ENCODE measurements at places on chromosomes 11 and 22. TPM values are rescaled to one million over a fixed set of nuclear protein-coding genes. Genes with fewer than 3 reads are reported as not detected.

GRCh38 chr11:117225553-117226170, 6.2 kb downstream of the PCSK7 start:
- H3K4me1 ChIP-seq, result peaks cover 32% of the 10 kb centered on the region
- H3K27me3 ChIP-seq, result no peaks in the 10 kb centered on the region
- H3K4me3 ChIP-seq, result no peak overlapping the region

- H3K4me3 ChIP-seq, result peak within 1 kb of the TSS; percentile 88
- no peaks in the 10 kb centered on the region for H3K36me3 ChIP-seq
- H3K4me1 ChIP-seq, result peaks cover 47% of the 10 kb centered on the region
- DNase-seq, result peak; percentile 90
Measured at GRCh38 chr11:65575568-65576231, at the start of gene EHBP1L1. Gene EHBP1L1, plus strand, starts transcription at chr11:65576053. Its CDS starts 250 bp downstream, at chr11:65576303.

DNA sequence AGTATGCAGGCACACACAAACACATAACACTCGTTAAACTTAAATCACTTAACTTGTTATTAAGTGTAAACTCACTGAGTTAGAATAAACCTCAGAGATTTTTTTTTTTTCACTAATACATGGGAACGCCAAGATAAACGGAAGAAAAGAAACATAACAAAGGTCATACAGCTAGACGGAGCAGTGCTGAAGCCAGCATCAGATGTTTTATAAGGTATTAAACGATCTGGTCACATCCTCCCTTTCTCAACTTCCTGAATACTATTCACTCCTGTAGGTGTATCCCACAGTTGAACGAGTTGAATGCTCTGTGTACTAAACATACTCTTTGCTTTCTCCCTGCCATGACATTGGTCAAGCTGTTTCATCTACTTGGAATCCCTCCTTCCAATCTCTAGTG, 212.0 kb downstream of the SWAP70 start:
- H3K27ac ChIP-seq, result no peak overlapping the region
- H3K27me3 ChIP-seq, result no peaks in the 10 kb centered on the region
- no peaks in the 10 kb centered on the region for H3K4me1 ChIP-seq
- no peaks in the 10 kb centered on the region for H3K36me3 ChIP-seq
- DNase-seq, result no peak

GRCh38 chr11:95322539-95322938, 91.5 kb upstream of the SESN3 start:
- H3K36me3 ChIP-seq, result no peaks in the 10 kb centered on the region
- H3K27me3 ChIP-seq, result peaks cover 15% of the 10 kb centered on the region
- H3K27ac ChIP-seq, result no peak overlapping the region
- H3K4me1 ChIP-seq, result no peaks in the 10 kb centered on the region
- DNase-seq, result no peak
- no peak overlapping the region for H3K4me3 ChIP-seq

- no peaks in the 10 kb centered on the region for H3K4me1 ChIP-seq
- no peak overlapping the region for H3K4me3 ChIP-seq
- no peak overlapping the region for H3K27ac ChIP-seq
- peaks cover 28% of the 10 kb centered on the region for H3K36me3 ChIP-seq
- DNase-seq, result no peak
- no peaks in the 10 kb centered on the region for H3K27me3 ChIP-seq
Measured at GRCh38 chr11:74636630-74637184, 44.3 kb downstream of the POLD3 start.

GRCh38 chr11:95469258-95469657, 238.3 kb upstream of the SESN3 start:
- H3K27ac ChIP-seq, result no peak overlapping the region
- no peaks in the 10 kb centered on the region for H3K4me1 ChIP-seq
- no peak overlapping the region for H3K4me3 ChIP-seq
- DNase-seq, result no peak

DNA sequence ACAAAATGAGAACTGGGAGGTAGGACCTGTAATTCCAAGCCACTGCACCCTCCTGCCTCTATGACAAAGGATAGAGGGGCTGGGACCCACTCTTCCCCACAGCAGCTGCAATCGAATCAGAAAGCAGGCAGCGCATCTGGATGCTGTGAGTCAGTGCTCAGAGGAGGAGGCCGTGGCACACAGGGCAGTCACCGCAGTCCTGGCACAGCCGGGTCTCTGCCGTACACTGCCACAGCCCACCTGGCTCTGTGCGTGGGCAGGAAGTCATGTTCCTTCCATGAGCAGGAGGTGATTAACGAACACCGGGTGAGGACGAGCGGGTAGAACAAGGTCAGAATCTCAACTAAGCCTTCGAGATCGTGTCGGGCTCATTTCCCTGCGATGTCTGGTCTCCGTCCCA, 30.2 kb upstream of the PPFIA1 start:
- no peaks in the 10 kb centered on the region for H3K36me3 ChIP-seq
- DNase-seq, result no peak
- no peak overlapping the region for H3K27ac ChIP-seq
- no peaks in the 10 kb centered on the region for H3K4me1 ChIP-seq
- peaks cover 34% of the 10 kb centered on the region for H3K27me3 ChIP-seq

- no peak overlapping the region for H3K27ac ChIP-seq
- no peak overlapping the region for H3K4me3 ChIP-seq
- no peaks in the 10 kb centered on the region for H3K36me3 ChIP-seq
- DNase-seq, result no peak
- no peaks in the 10 kb centered on the region for H3K27me3 ChIP-seq
Measured at GRCh38 chr11:101508370-101508769, 75.4 kb downstream of the TRPC6 start.

- H3K27me3 ChIP-seq, result no peaks in the 10 kb centered on the region
- H3K36me3 ChIP-seq, result no peaks in the 10 kb centered on the region
- H3K4me3 ChIP-seq, result peak overlapping the region; percentile 36
- H3K4me1 ChIP-seq, result peaks cover 19% of the 10 kb centered on the region
- H3K27ac ChIP-seq, result peak overlapping the region; percentile 18
Measured at GRCh38 chr22:46476547-46476941, 60.9 kb downstream of the CELSR1 start.

DNA sequence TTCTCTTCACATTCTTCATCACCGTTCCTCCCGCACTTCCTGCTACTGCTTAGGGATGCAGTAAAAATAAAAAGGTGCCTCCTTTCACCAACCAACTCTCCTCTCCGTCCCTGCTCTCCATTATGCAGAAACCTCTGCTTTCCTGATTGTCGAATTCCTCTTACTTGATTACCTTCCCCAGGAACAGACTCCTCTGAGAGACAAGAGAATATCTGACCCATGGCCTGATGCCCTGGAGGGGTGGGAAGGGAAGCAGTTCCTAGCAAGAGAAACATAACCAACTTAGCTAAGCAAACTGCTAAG, 80.9 kb downstream of the TRIM29 start:
- no peak overlapping the region for H3K27ac ChIP-seq
- no peak overlapping the region for H3K4me3 ChIP-seq
- no peak for DNase-seq
- no peaks in the 10 kb centered on the region for H3K36me3 ChIP-seq
- peaks cover 33% of the 10 kb centered on the region for H3K27me3 ChIP-seq

DNA sequence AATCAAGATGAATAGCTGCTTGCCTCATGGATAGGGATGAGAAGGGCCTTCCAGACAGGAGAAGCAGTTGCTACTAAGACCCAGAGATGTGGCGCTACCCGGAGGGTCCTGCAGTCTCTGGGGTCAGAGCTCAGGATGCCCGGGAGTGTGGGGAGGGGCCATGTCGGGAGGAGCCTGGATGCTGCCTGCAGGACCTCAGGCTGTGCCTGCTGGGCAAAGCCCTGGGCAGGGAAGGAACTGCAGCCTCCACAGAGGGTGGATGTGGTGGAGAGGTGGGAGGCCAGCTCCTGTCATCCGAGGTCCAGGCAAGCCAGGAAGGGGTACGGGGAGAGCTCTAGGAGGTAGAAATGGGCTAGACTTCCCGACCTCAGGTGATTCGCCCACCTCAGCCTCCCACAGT, 11.0 kb downstream of the PRR5 start:
- peak overlapping the region; percentile 64 for H3K27ac ChIP-seq
- H3K4me3 ChIP-seq, result no peak overlapping the region
- DNase-seq, result no peak

RAB3IL1 gene
- total RNA-seq, result not detected

RAC2 gene
- total RNA-seq, result 666 TPM

PRDM11 gene
- 3.5 TPM for total RNA-seq

TTC17 gene
- 63.1 TPM for total RNA-seq
